NCI-H2029 (cell line): ENCODE measurements at places on chromosomes 5 and 9.

DNA sequence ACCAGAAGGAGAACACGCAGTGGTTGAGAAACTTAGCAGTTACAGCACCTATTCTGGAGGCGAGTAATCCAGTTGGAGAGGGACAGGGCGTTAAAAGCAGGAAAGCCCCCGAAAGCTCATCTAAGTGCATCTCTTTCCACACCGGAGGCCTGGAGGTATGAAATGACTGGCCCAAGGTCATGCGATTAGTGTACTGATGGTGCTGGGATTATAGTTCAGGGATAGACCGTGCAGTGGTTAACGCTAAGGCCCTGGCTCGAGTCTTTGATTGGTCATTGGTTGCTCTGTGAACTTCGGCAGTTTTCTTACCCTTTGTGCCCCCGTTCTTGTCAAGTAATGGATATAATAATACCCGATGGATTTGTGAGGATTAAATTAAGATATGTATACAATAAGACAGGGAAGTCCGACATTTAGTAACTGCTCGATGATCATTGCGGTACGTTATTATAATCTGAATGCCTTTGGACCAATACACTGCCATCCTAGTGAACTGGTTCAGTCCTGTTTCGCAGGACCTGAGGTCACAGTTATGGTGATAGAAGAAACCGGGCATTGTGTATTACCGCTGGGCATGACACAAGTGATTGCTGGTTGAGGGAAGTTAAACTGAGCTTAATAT is 960 bp downstream of the CANX start:
- peak; percentile 63 for DNase-seq

GRCh38 chr5:95822043-95822541 is 434 bp downstream of the GLRX start:
- peak; percentile 44 for DNase-seq

DNA sequence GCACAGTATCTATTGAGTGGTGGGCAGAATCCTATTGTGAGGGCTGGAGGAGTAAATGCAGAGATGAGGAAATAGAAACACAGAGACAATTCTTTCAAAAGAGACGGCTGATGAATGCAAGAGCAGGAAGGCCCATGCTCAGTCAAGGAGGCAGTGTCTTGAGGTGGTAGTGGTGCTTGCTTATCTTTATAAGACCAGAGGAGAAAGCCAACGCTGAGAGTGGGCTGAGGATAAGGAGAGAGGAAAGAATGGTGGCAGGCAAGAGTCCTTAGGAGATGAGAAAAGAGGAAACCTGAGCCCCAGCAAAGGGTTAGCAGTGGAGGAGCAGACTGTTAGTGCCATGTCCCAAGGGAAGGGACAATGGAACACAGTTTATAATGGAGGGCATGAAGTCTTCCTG is 86.0 kb downstream of the SNCAIP start:
- DNase-seq = no peak

- DNase-seq = no peak
Measured at GRCh38 chr5:89028595-89029285, 145.8 kb upstream of the MEF2C start.

GRCh38 chr5:176642675-176643490 is 4.4 kb upstream of the TSPAN17 start:
- no peak for DNase-seq

DNA sequence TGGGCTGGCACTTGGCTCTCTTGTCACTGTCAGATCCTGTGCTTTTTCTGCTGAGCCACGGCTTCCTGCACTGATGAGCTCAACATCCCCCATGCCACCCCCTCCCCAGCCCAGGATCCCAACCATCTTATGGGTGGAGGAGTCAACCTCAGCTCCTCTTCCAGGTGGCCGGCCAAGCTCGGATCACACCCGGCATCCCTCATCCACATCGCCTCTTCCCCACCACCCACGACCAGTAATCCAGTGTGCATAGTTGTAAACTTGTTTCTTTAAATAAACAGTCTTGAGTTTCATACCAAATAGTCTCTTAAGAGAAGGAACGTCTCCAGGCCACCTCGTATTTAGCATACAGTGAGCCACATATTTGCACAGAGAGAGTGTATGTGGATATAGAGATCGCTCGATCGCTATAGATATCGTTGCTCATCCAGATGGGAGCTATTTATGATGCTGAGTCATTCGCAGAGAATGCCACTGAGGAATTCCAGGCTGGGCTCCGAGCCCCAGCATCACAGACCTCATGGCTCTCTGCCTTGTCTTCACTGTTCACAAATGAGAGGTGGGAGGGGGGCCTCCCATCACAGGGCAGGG is 61.8 kb upstream of the CPLX2 start:
- no peak for DNase-seq

GRCh38 chr9:87505869-87506678 is 8.4 kb downstream of the DAPK1 start:
- no peak for DNase-seq

- DNase-seq = no peak
Measured at GRCh38 chr5:50328193-50328729, 112.8 kb downstream of the EMB start.

DNA sequence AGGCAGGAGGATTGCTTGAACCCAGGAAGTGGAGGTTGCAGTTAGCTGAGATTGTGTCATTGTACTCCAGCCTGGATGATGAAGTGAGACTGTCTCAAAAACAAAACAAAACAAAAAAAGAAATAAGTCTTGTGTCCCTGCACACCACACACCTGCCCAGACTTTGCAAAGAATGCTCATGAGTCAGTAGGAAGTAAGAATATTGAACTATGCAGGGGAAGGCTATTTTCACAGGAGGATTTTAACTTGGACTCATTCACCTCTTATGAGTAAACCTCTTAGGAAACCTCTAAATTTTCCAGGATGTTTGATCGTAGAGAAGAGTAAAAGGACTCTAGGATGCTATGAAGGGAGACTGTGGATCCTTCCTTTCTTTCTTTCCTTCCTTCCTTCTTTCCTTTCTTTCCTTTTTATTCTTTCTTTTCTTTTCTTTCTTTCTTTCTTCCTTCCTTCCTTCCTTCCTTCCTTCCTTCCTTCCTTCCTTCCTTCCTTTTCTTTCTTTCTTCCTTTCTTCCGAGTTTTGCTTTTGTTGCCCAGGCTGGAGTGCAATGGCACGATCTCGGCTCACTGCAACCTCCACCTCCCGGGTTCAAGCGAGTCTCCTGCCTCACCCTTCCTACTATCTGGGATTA is 96.7 kb upstream of the CLINT1 start:
- no peak for DNase-seq

DNA sequence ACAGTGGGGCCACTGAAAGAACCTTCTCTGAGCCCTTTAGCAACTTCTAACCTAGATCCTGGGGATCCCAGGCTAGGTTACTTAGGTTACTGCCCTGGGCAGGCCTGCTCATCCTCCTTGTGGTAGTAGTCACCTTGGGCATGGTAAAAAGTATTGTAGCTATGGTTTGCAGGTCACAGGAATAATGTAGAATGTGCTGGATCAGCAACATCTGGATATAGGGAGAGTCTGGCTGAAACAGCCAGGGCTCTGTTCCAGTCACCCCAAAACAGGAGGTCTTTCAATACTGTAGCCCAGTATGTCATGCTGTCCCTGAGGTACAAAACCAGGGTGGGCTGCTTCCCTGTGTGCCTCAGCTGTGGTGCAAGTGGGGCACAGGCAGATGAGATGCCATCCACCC is 33.6 kb downstream of the UGT3A2 start:
- DNase-seq = no peak

- no peak for DNase-seq
Measured at GRCh38 chr9:81565144-81565543, 124.2 kb downstream of the TLE1 start.

DNA sequence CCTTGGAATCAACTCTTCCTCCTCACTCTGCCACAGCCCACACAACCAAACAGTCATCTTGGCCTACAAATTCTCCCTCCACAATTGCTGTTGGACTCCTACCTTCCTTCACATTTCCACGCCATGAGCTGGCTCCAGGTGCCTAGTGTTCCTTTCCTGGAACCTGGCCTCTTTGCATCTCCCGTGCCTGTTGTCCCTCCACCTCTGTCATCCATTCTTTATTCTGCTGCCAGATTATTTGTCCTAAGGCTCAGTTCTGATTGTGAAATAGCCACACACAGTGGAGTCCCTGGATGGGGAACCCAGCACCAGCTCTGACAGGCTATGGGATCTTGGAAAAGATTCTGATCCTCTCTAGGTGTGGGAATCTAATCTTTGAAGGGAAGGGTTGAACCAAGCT is 109.1 kb upstream of the ANKH start:
- no peak for DNase-seq

DNA sequence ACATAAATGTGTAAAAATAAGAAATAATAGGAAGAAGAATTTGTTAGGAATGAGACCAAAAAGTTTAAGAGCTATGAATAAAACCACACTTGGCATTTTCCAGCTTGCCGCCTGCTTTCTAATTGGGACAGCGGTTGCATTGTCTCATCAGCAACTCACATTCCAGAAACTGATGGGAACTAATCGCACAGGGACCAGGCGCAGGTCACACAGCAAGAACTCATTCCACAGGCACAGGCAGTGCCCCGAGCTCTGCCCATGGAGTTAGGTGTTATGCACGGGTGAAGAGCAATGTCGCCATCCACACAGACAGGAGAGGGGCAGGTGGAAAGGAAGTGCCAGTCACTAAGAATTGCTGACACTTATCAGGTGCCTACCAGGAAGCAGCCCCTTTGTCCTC is 279.9 kb downstream of the NSG2 start:
- no peak for DNase-seq

- no peak for DNase-seq
Measured at GRCh38 chr9:124559871-124560270, 52.7 kb upstream of the NR5A1 start.

DNA sequence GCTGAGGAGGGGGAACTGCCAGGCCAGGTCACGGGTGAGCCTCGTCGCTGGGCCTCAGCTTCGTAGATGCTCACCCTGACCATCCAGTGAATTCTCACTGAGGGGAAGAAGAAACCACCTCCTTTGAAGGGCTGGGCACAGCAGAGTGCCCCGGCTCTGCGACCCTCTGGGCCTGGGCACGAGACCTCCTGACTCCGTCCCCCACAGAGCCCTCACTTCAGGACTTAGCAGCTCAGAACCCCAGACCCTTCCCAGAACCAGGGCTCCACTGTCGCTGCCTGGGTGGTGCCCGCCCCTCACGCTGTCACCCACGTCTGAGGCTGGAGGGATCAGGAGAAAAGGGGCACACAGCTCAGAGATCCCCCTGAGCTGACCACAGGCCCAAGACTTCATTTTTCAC is 34.3 kb upstream of the TMEM250 start:
- no peak for DNase-seq

DNA sequence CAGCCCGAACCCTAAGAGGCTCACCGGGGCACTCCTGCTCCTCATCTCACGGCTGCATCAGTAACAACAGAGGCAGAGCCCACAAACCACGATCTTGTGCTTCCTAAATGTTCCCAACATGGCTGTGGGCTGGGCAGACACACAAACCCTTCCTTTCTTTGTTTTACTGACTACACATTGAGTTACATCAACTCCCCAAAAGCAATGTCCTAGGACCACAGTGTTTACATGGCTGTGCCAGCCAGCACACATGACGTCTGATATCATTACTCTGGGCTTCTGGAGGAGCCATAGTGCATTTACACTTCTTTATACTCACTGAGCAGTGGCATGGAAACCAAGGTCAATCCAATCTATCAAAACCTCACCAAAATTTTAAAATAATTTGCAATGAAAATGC is 101.4 kb downstream of the LHFPL2 start:
- no peak for DNase-seq

DNA sequence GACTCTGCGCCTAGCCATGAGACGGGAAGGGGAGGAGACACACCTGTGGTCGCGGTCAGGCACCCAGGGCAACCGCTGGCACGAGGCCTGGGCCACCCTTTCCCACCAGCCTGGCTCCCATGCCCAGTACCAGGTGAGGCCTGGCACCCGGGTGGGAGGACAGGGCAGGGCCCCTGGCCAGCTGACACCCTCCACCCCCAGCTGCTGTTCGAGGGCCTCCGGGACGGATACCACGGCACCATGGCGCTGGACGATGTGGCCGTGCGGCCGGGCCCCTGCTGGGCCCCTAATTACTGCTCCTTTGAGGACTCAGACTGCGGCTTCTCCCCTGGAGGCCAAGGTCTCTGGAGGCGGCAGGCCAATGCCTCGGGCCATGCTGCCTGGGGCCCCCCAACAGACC is 5.0 kb downstream of the MAMDC4 start:
- DNase-seq = no peak

DNA sequence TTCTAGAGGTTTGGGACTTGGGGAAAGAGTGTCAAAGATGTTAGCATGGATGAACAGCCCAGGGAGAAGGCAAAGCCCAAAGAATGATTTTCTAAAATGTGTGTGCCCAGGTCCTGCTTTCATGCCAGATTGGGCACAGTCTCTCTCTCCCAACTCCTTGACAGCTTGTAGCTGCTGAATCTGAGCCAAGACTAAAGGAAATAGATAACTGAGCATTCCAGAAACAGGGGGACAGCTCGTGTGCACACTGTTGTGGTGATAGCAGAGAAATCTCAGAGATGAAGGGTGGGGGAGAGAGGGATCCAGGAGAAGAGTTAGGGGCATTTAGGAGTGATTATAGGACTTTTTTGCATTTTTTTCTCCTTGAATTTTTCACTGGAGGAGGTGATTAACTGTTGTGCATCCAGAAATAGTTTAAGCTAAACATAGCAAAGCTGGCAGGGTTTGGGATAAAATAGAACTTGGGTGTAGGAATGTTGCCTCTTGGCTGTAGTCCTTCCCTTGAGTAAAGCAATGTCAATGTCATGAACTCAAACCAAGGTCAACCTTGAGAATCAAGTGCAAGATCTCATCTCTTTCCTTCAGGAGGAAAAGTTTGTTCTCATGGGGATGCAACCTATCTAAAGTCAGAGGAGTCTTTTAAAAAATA is 245.9 kb downstream of the SH3GL2 start:
- no peak for DNase-seq

DNA sequence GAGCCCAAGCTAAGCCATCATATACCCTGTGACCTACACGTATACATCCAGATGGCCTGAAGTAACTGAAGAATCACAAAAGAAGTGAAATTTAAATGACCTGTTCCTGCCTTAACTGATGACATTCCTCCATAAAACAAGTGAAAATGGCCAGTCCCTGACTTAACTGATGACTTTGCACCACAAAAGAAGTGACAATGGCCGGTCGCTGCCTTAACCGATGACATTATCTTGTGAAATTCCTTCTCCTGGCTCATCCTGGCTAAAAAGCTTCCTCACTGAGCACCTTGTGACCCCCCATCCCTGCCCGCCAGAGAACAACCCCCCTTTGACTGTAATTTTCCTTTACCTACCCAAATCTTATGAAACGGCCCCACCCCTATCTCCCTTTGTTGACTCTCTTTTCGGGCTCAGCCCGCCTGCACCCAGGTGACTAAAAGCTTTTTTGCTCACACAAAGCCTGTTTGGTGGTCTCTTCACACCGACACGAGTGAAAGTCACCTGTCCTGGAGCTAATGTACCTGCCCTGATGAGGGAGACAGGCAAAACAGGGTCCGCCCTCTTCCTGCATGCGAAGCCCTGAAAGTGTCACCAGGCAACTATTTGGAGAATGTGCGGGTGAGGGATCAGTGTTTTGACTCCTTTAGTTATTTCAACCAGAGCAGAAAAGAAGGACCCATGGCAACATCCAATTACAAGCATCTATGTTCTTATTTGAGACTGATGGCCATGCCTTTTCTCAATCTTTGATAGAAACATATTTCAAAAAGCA is 266.1 kb downstream of the SMARCA2 start:
- no peak for DNase-seq
